ENCODE measurements at places on chromosomes 7 and 10.

DNA sequence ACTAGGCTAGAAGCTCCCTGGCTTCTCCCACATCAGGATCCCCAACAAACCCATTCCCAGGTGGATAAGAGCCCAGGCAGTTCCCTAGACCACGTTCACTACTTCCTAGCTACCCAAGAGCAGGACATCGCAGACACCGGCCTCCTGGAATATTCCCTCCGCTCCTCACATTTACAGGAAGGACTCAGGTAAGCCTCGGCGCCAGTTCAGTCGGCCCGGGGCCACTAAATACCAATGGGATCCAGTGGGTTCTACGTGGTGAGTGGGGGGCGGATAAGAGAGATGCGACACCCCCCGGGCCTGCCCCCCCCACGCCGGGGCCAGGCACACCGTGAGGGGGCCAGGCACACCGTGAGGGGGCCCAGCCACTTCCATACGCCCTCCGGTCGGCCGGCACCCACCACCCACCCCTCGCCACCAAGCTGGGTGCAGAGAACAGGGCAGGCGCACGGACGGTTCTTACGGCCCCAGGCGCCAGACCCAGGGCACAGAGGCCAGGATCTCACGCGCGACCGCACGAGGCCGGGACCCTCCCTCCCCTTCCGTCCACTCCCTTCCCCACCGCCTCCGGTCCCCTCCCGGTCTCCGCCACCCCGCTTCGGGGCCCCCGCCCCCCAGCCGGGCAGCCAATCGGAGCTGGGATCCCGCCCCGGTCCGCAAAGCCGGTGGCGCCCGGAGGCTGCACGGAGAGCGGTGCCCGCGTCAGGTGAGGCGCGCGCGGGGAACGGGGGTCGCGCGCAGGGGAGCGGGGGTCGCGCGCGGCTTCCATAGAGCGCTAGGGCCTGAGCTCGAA, at the start of gene BLVRA:
BLVRA (plus strand) TSS at position 652 of the 793 bp plus-strand sequence. CDS start 12,479 bp downstream, outside the sequence.
- peak; percentile 85 for DNase-seq

GRCh38 chr10:28738200-28738599, 60.9 kb downstream of the BAMBI start:
- DNase-seq: no peak

- DNase-seq: no peak
These were observed 6.9 kb downstream of the MYOF start for GRCh38 chr10:93475227-93475626.

GRCh38 chr7:154943906-154944305, 59.0 kb downstream of the PAXIP1 start:
- DNase-seq: no peak

GRCh38 chr7:117800841-117801240, 72.4 kb downstream of the CTTNBP2 start:
- DNase-seq: no peak

DNA sequence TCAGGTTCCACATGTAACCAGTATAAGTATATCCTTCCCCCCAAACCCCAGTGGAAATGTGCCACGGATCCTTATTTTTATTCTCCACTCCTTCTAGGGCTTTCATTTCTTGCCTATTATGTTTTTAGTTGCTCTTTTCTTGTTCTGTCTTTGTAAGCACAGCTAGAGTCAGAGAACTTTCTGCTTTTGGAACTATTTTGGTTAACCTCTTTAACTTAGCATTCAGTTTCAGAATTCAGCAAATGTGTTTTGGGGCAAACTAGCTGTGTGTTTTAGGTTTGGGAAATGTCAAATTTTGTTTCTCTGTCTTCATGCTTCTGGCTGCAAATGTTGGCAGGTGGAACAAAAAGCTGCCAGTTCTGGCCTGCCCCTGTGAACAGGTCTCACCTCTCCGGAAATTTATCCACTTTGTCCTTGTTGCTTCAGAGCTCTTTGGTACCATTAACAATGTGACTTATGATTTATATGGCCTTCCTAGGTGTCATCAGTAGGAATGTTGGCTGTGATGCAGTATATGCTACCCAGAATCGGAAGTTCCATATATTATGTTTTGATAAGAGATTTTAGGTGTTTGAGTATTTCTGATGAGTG, 156.1 kb downstream of the ADK start:
- DNase-seq: no peak

- no peak for DNase-seq
These were observed 30.8 kb downstream of the PRLHR start for GRCh38 chr10:118564652-118565051.

- no peak for DNase-seq
These were observed 82.8 kb downstream of the ORC5 start for GRCh38 chr7:104124893-104125477.

GRCh38 chr7:140674899-140675701, 2.4 kb downstream of the ADCK2 start:
- DNase-seq: no peak

- DNase-seq: no peak
These were observed 5.3 kb downstream of the TTYH3 start for GRCh38 chr7:2637066-2637471.

Measured in left forelimb (tissue), 1 donor.